ENCODE measurements at places on chromosomes 5 and 9.

- DNase-seq = peak; percentile 21
These were observed 2.4 kb upstream of the CDO1 start for GRCh38 chr5:115818821-115819220.

DNA sequence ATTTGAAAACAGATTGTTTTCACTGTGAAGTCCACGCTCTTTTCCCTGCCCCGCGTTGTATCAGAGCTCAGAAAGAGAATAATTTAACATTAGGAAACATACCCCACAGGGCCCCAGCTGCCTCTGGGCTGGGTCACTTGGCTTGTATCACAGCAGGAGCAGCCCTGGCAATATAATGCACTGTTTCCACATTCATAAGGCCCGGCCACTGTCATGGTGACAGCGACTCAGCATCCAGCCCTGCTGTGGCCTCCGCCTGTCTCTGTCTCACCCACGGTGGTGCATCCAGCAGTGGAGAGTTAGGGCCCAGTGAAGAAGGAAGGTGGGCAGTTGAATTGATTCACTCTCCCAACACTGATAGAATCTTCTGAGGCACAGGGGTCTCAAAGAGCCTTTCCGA is 188.9 kb downstream of the NSG2 start:
- DNase-seq = no peak

DNA sequence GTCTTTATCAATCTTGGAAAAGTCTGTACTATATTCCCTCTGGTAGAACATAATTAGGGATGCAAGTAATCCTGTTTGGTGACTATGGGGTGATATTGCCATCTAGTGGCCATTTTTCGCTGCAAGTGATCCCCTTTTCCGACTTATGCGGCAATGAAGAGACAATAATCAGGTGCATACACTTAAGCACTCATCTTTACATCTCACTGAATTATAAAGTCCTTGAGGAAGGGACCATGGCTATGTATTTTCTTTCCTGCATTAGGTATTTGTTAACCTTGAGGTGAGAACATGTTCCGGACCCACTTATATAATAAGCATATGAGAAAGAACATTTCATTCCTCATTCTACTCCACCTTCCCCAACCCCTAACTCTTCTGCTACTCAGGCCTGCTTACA is 19.6 kb upstream of the LIX1 start:
- DNase-seq = peak; percentile 44

GRCh38 chr5:119217183-119217582 is 138.6 kb upstream of the TNFAIP8 start:
- DNase-seq = no peak

GRCh38 chr9:108534741-108535140 is 321.0 kb downstream of the ACTL7B start:
- no peak for DNase-seq

- no peak for DNase-seq
These were observed 544 bp upstream of the SNX24 start for GRCh38 chr5:122844910-122845228.

- no peak for DNase-seq
These were observed 278.0 kb downstream of the ADAMTS6 start for GRCh38 chr5:65203746-65204145.

GRCh38 chr5:76811214-76811613 is 7.6 kb upstream of the F2RL1 start:
- DNase-seq = no peak

DNA sequence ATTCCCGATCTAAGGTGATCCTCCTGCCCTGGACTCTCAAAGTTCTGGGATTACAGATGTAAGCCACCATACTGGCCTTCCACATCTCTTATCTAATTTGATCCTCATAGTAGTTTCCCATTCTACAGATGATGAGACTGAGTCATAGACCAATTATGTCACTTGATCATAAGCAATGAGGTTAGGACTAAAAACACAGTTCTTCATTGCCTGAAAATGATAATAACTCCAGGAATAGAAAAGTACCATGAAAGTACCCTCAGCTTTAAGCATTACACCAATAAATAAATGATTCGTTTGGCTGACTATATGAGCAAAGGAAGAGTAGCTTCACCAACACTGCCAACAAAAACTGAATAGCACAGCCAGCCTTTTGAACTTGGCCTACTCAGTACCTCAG is 389.5 kb downstream of the ACTL7B start:
- DNase-seq = no peak

DNA sequence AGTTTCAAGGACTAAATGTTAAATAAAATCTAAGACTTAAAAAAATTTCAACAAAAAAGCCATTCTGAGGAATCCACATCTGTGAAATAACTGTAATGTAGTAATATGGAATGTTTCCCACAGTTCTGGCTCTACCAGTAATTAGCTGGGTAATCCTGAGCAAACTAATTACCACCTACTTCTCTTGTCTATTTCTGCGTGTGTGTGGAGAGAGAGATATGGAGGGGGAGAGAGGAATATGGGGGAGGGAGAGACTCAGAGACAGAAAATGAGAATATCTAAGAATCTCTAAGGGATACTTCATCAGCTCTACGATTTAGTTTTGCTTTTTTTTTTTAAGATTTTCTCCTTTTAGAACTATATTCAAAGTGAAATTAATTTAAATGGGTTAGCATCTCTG is 28.0 kb downstream of the TBCA start:
- no peak for DNase-seq

- peak; percentile 69 for DNase-seq
These were observed at the start of gene TICAM2 for GRCh38 chr5:115601701-115602590. Gene TICAM2, minus strand, starts transcription at chr5:115602479. Its CDS starts 21,223 bp downstream, at chr5:115581256.

GRCh38 chr9:110255463-110256379 is 586 bp downstream of the TXN start:
- no peak for DNase-seq

- no peak for DNase-seq
These were observed 198.1 kb downstream of the NR3C1 start for GRCh38 chr5:143205386-143205785.

DNA sequence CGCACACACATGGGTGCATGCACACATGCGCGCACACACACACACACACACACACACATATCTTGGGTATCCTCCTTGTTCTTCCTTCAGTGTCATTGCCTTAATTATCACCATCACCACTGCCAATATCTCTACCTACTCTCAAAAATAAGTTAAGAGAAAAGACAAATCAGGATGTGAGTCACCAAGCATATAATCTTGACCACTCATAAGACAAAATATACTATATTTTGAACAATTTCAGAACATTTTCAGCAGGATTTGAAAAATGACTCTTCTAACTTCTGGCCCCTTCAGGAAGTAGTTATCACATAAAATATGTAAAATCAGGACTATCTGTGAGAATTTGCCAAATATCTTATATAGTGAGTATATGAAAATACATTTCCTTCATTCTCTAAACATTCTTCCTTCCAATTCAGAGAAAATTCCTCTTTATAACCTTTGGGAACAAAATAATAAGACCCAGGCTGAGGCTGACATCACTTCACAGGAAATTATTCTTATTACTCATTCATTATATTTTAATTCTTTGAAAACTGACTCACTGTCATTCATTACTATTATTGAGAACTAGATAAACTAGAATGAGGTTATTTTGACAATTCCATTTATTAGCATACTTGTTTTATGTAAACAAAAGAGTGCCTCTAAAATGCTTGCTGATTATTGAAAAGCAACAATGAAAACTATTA is 772.0 kb upstream of the ACO1 start:
- DNase-seq = no peak

DNA sequence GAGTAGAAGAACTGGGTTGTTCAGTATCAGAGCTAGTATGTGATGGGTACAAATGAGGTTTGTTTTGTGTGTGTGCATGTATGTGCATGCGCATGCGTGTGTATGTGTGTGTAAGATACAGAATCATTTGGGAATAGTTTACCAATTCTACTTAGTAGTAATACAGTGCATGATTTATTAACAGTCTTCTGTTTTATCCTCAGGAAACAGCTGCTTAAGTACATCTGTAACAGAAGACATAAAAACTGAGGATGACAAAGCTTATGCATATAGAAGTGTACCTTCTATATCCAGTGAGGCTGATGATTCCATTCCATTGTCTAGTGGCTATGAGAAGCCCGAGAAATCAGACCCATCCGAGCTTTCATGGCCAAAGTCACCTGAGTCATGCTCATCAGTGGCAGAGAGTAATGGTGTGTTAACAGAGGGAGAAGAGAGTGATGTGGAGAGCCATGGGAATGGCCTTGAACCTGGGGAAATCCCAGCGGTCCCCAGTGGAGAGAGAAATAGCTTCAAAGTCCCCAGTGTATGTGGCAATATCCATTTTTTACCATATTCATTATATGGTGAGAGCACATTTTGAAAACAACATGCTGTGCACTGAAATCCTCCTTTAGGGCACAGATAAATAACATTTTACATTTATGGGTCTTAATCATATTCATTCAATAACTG is 228.5 kb downstream of the KDM4C start:
- DNase-seq = no peak

DNA sequence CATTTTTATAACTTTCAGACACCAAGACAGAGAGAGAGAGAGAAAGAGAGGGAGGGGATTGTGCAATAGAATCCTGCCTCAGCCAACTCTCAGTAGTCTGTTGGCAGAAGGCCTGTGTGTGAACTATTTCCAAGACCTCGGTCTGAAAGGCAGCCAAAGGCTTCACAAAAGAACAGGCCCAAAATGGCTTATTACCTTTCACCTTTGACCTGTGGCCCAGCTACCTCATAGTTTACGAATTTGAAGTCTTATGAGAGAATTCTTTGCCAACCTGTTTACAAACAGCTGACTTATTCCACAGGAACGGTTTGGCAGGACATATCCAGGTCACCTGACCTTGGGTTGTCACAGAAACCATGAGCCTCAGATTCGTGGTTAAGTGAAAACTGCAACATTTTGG is 48.6 kb downstream of the NR2F1-AS1 start:
- DNase-seq = no peak

- DNase-seq = no peak
These were observed 9.9 kb upstream of the OSMR start for GRCh38 chr5:38835887-38836286.

- no peak for DNase-seq
These were observed 351.1 kb upstream of the RIOK2 start for GRCh38 chr5:97534166-97534565.

GRCh38 chr5:6633469-6634245 is 417 bp downstream of the SRD5A1 start:
- DNase-seq = peak; percentile 58
